ENCODE measurements at places on chromosomes 2 and 18.

- DNase-seq = no peak
Observed at GRCh38 chr2:203949228-203949627, 12.7 kb downstream of the ICOS start.

- no peak for DNase-seq
Observed at GRCh38 chr2:101036562-101036961, 34.5 kb downstream of the RPL31 start.

DNA sequence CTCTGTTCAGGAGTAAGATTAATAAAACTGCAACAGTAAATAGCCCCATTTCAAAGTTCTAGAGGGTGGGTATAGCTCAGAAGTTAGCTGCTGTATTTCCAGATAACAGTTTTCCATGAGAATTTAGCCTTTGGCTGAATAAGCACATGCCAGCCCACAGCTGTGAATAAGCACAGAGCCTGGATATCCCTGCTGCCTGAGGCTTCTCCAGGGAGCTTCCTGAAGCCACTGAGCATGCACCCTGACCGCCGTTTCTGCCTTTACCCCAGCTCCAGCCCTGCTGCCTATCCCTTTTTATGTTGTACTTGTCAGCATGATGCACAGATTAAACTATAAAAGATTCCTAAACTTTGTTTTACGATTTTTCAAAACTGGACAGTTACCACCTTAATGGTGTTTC, 85.3 kb downstream of the FEZ2 start:
- no peak for DNase-seq

DNA sequence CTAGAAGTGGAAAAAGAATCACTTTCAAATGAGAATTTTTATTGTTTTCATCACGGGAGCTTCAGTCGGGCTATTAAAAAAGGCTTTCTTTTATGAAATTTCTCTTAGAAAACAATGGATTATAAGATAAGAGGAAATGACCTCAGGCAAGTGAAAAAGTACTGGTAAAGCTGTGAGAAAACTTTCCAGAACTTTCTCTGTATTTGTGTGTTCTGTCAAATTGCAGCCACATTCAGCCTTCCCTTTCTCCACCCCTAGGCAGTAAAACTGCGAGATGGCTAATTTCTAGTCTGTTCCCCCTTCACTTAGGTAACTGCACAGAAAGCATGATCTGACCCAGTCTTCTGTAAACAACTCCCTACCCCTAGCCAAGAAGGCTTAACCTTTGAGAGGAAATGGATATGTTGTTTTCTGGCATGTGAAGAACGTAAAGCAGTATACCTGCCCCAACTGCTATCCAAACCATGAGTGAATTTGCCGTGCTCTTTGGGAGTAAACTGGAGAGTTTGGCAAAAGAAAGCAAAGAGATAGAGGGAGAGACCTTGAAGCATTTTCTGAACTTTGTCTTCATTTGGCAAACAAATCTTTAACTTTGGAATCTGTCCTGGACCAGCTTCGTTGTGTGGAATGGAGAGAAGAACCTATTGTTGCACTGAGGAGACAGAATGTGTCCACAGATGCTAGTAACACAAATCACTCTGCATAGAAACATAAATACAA, 105.4 kb downstream of the ETAA1 start:
- DNase-seq = no peak

GRCh38 chr2:148577845-148578492, 66.6 kb upstream of the EPC2 start:
- no peak for DNase-seq

DNA sequence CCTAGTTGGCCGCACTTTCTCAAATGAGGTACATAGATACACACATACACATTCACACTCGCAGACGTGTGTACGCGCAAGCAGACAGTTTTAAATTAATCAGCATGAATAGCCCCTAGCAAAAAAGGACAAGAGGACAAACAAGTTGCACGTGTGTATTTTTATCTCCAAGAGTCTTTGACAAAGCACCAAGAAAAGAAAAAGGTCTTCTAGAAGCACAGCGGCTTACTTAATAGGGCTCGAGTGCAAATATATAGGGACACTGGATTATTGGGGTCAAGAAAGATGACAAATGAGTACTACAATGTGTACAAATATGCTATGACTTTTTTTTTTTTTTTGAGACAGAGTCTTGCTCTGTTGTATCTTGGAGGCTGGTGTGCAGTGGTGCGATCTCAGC, 1.7 kb upstream of the BCL2 start:
- no peak for DNase-seq
